ENCODE measurements at places on chromosomes 7 and 10. TPM values are rescaled to one million over a fixed set of nuclear protein-coding genes. Genes with fewer than 3 reads are reported as not detected.

The NEBL gene
- 55.2 TPM for total RNA-seq

DNA sequence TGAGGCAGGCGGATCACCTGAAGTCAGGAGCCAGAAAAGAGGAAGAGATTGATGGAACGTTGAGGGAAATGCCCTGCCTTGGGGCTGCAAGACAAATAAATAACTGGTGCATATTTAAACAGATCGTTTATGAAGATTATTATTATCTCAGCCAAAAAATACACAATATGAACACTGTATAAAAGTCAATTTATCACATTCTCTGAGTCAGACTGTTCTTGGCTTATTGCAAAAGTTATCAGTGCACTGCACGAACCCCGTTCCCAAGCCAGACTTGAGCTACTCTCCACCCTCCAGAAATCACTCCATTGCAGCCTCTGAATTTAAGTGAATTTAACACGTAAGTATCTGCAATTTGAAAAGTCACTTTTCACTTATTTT, 1.6 kb downstream of the DNMBP start:
- no peak for DNase-seq

DNA sequence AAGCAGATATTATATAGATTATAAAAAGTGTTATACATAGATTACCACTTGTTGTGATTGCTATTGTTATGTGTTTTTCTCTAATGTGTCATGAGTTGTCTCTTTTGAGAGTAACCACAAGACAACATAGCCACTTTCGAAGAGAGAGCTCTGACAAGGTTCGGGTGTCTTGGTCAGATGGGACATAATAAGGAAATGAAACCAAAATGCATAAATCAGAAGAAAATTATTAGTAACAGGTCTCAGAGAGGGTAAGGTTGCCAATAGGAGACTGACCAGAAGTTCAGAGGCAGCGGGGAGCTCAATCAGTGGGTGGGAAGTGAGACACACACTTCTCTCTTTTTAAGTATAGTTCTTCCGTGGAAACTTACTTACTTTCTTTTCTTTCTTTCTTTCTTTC, 639.2 kb upstream of the POT1 start:
- no peak for DNase-seq

GRCh38 chr7:2198206-2198605, 34.5 kb downstream of the MAD1L1 start:
- no peak for DNase-seq

The ABCC2 gene
- 1.7 TPM for total RNA-seq

The GAD2 gene
- total RNA-seq, result not detected

DNA sequence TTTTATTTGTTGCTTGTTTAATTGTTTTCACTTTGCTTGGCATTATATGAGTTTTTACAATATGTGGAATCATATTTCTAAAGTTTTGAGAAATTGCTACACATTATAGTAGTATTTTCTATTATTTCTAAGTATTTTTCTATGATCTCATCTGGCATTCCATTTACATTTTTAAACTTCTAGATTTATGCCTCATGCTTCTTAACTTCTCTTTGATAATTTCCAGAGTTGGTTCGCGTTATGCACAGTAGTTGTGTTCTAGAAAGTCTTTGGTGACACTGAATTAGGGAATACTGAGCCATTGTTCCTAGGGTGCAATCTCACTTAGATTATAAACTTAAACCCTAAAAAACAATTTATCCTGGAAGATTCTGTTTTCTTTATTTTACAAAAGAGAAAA, 129.2 kb downstream of the GNAI1 start:
- DNase-seq, result no peak
